ENCODE measurements at places on chromosomes 1 and 21.

GRCh38 chr1:150053926-150054325 lies 13.7 kb upstream of the VPS45 start:
- no peak for DNase-seq

- no peak for DNase-seq
Observed at GRCh38 chr1:31108861-31109260, 43.3 kb upstream of the PUM1 start.

- peak; percentile 1 for DNase-seq
Observed at GRCh38 chr1:216531263-216532239, 108.3 kb upstream of the USH2A start.

GRCh38 chr1:161502181-161502580 lies 3.1 kb upstream of the FCGR2A start:
- DNase-seq, result no peak

DNA sequence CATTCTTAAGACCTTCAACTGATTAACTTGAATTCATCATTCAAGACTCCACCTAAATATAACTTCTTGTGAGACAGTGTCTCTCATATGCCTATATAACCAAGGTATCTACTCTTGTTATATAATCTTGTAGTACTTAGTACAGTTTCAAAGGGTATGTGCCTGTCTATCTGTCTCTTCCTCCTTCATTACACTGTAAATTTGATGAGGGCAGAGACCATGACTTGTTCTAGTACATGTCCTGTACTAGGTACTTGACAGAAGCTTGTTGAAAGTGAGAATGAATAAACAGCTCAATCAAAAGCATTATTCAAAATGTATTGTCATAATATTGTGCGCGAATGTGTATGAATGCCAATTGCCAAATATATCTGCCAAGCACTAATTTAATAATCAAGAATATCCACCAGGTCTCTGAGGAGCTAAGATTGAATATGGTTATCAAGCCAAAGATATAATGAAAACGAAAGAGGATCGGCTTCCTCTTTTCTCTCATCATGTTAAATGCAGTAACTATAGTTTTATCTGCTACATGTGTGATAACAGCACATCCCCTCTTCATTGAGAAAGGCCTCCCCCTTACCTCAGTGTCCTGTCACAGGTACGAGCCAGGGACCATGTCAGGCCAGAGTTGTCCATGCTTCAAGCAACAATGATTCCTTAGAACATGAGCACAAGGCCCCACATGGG lies 117.3 kb downstream of the UCHL5 start:
- DNase-seq, result no peak

DNA sequence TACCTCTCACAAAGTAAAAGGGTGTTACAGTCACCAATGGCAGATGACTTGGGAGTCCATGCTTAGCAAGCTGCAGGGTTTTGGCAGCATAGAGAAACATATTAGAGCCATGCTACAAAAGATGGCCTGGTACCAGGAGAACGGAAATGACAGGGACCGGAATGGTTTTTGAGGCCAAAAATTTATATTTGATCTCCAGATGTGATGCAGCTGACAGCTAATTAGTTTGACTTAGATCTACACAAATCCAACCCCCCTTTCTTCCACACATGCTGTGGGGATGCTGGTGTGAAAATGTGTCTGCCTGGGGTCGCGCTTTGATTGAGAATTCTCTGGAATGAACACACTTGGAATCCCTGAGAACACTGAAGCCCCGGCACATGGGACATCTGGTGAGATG lies 26.5 kb downstream of the SYF2 start:
- no peak for DNase-seq

GRCh38 chr1:79042117-79042516 lies 35.6 kb upstream of the ADGRL4 start:
- peak; percentile 11 for DNase-seq

- DNase-seq, result no peak
Observed at GRCh38 chr1:109501644-109502363, 7.7 kb downstream of the AMIGO1 start.

DNA sequence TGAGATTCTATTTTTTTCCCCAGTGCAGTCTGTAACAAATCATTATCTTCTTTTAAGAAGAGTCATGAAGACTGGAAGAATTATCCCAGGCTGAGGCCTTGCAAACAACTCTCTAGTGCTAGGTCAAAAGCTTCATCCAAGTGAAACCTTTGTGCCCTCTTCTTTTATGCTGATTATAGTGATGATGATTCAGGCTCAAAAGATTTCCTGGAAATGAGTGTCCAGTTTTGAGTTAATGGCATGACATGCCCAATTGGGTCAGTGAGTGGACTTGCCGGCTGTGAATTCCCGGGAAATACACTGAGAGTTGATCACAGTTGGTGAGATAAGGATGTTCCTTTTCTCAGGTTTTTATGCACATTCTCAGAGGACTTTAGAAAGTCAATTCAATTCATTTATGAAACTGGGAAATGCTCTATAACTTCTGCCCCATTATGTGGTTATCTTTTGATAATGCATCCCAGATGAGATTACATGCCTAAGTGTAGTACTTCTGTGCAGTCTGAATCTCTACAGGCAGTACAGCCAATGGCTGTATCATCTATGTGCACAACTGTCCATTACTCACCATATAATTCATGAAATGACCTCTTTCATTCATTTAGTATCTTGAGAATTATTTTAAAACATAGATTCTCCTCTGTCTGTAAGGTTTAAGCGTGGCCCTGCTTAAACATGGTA lies 66.2 kb downstream of the S1PR1 start:
- no peak for DNase-seq

- DNase-seq, result peak; percentile 90
Observed at GRCh38 chr1:40312238-40313205, 4.6 kb downstream of the COL9A2 start.

DNA sequence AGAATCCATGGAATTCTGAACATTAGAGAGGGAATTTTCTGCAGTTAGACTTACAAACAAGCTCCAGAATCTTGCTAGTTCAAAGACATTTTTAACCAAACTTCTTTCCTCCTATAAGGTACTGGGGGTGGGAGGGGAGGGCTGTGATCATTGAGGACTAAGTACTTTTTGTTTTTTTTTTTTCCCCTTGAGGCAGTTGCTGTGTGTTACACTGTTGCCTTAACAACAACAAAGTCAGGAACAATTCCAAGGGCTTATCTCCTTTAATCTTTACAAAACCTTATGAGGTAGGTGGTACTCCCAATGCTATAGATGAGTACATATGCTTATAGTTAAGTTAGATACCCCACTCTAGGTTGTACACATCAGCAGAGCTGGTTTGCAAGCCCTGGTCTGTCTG lies 62.9 kb downstream of the PPP1R12B start:
- no peak for DNase-seq

DNA sequence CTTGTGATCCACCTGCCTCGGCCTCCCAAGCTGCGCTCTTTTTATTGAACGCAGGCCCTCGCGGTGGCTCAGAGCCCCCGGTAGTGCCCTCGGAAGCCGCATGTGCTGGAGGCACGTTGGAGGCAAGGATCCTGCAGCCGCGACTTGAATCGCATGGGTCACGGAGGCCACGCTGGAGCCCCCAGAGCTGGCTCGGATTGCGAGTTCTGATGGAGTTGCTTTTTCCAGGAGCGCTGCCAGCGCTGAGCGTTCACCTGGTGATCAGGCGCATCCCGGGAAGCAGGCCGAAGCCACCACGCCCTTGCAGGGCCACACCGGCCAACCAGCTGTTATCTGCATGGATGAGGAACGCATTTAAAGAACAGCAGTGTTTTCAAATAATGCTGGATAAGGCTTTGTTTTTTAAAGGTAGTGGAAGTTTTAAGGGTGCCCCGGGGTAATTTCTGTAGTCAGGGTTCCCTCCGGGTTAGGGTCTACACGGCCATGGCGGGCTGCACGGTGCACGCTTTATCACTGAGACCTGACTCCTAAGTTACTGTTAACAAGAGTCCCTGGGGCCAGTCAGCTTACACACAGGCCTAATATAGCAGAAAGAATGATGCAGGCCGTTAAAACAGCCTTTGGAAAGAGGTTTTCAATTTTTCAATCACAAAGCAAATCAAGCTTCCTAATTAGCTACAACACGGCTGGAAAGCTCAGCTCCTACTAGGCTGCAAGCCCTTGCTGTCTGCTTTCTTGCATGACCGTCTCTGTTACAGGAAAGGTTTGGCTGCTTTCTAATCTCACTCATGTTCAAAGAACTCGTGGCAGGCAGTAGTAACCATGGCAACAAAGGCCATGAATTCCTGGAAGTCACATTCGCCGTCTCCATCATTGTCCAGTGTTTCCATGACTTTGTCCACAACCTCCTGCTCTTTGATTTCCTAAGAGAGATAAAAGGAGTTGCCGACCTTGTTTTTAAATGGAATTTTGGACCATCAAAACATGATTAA lies 6.0 kb downstream of the S100B start:
- peak; percentile 16 for DNase-seq

DNA sequence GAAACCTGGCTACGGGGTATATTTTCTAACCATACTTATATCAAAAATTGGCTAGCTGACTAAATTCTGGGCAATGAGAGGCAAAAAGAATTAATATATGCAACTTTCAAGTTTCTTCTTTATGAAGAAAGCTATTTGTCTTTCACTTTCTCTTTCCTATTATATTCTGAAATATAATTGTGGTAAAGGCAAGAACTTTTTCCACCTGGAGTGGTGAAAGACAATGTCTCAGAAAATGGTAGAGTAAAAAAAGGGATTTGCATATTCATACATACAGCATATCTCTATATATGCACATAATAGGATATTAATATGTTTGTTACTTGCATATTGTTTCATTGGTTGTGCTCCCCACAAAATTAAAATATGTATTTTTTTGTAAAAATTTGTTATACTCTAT lies 793.8 kb downstream of the PLA2G4A start:
- no peak for DNase-seq

- DNase-seq, result peak; percentile 72
Observed at GRCh38 chr1:85048296-85049064, at the start of gene MCOLN3. Gene MCOLN3, minus strand, starts transcription at chr1:85048500. Its CDS starts 3,140 bp downstream, at chr1:85045360.

GRCh38 chr21:42075686-42076471 lies 4.8 kb downstream of the UMODL1 start:
- no peak for DNase-seq

DNA sequence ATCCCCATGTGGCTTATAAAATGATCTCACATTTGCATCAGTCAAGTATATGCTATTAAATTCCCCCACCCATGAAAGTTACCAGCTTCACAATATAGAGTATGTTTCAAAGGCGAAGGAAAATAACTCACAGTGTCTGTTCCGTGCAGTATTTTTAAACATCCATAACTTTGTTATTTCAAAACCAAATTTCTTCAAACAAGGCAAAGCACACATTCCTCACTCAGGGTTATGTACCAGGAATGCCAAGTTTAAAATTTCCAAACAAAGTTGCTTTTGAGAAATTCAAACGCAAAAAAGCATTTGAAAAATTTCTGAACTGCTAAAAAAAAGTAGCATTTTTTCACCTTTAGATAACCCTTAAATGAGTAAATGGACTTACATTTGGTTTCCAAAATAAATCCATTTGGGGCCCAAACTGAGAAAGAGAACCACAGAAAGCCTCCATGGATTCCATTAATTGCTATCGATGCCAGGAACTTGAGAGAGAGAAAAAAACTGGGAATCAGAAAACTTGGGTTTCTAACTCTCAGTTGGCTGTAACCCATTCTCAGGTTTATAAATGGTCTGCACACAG lies 149.5 kb downstream of the SLC30A10 start:
- no peak for DNase-seq

DNA sequence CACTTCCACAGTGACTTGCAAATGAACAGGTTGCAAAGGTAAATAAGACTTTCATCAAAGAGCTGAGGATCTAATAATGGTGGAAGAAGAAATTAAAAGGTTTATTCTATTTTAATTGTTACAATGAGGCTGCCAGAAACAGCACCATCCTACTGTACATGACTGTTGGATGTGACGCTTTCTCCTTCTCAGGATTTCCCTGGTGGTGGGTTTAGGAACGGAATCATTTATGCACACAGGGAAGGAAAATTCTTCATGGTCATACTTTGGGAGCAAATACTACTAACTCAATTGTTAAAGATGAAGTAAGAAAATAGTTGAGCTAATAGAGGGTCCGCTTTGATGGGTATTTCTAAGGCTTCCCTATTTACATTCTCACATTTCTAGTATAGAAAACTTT lies 22.2 kb upstream of the LYPLAL1 start:
- no peak for DNase-seq

GRCh38 chr1:57067863-57068262 lies 102.0 kb upstream of the C8B start:
- no peak for DNase-seq

GRCh38 chr21:35006248-35006647 lies 42.9 kb downstream of the RUNX1 start:
- no peak for DNase-seq

GRCh38 chr1:110627764-110628163 lies 21.6 kb upstream of the KCNA2 start:
- DNase-seq, result no peak

DNA sequence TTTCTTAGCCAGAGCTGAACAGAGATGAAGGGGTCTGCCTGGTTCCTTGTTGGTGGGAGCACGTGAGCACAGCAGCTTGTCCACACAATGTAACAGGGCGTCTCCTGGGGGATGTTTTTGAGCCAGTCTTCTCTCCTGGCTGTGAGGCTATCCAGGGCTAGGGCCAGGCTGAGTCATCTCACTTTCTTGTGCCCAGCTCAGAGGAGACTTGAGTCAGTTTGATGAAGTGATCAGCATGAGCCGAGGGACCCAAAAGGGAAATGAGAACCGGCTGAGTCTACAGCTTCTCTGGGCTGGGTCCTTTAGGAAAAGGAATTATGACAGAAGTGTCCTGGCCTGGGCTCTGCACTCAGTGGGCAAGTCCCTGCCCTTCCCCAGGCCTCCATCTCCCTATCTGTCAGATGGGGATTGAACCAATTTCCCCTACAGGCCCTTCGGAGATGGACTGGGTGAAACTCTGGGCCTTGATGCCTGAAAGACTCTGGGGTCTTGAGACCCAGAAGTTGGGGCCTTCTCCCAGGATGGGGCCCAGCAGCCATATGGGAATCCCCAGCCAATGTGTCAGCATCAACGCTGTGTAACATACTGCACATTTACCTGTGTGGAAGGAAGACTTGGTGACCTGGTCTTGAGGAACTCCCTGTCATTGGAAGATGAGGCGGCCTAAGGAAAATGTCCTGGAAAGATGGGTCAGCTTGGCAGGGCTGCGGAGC lies 36.6 kb downstream of the DMRTB1 start:
- DNase-seq, result no peak

GRCh38 chr1:78606274-78606673 lies 14.0 kb upstream of the IFI44L start:
- no peak for DNase-seq

GRCh38 chr1:15364740-15365139 lies 44.9 kb upstream of the EFHD2 start:
- no peak for DNase-seq

- DNase-seq, result peak; percentile 40
Observed at GRCh38 chr1:155910621-155911121, 478 bp downstream of the RIT1 start.

- no peak for DNase-seq
Observed at GRCh38 chr1:106956721-106957120, 99.8 kb upstream of the PRMT6 start.

All from GM20000 (cell line).